NT2/D1 (cell line): ENCODE measurements at places on chromosomes 4 and X.
A peak's percentile ranks its signal among the peaks of the same experiment; 100 is the strongest.

GRCh38 chrX:150616179-150616862, 47.9 kb downstream of the MTM1 start:
- DNase-seq, result no peak

- no peak for DNase-seq
Measured at GRCh38 chr4:85658766-85659439, 184.0 kb downstream of the ARHGAP24 start.

DNA sequence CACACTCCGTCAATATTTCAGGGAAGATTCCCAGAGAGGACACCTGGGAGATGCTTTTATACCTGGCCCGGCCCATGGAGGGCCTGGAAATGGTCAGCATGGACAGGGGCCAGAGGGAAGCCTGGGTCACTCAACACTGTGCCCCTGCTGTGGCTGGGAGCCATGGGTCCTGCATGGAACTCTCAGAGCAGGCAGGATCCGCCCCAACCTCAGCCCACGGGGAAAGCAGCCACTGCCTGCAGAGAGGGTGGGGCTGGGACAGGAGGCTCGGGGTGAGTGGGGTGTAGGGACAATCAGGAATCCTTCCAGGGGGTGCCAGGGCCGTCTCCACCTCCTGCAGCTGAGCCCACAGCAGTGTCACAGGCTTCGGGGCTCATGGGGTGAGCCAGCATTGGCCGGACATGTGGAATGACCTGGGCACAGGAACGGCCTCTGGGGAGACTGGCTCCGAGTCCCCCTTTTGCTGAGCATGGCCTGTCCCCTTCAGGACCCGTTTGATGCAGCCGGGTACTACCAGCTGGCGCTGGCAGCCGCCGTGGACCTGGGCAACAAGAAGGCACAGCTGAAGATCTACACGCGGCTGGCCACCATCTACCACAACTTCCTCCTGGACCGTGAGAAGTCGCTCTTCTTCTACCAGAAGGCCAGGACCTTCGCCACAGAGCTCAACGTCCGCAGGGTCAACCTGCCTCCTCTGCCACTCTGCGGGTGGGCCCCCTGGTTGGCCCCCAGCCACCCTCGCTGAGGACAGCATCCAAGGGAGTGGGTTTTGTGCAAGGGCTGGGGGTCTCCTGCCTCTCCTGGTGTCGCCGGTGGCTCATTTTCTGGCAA, 29.1 kb upstream of the HTRA3 start:
- DNase-seq, result no peak

- no peak for DNase-seq
Measured at GRCh38 chrX:112636288-112636687, 43.5 kb downstream of the LHFPL1 start.

- DNase-seq, result no peak
Measured at GRCh38 chr4:78863254-78863869, 75.9 kb downstream of the PAQR3 start.

GRCh38 chr4:17578482-17578891, 1.5 kb downstream of the LAP3 start:
- DNase-seq, result no peak

- DNase-seq, result no peak
Measured at GRCh38 chr4:37604461-37604860, 81.7 kb downstream of the RELL1 start.

DNA sequence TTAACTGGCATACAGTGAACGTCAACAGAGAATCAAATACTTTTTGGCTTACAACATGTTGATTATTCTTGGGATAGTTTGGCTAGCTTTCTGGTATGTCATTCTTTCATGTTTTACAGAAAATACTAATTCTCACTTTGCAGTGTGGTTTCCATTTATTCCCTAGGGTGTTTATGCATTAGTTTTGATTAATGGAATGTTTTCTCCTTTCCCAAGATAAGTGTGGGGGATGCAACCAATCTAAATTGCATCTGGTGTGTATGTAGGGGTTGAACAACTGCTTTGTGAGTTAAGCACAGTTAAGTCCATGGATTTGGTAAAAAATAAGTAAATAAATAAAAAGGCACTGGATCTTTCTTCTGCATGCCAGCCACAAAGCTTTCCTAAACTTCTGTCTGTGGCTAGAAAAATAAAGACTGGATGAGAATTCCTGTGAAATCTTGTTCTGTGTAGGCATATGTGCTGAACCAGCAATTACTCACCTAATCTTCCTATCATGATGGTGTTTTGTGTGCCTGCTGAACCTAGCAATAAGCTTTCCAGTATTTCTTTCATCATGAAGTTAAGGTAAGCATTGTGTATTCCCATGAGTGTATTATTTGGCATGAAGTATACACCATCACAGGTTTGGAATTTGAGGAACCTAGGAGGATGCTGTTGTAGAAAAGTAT, 50.6 kb upstream of the TENM3 start:
- DNase-seq, result no peak

- no peak for DNase-seq
Measured at GRCh38 chr4:7726665-7727413, 212.8 kb downstream of the AFAP1 start.

DNA sequence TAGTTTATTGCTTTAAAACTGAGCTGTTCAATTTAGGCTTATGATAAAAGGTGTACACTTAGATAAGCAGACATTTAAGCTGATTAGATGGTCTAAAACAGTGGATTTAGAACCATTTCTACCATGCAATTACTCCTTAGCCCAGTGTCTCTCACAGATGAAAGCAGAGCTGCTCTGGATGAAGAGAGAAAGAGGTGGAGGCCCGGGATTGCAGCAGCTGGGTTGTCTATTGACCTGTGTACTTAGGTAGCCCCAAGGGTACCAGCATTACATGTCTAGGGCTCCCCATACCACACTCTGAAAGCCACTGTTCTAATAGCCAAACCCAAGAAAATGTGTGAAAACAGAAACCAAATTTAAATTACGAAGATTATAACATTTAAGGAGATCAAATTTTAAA, 86.0 kb upstream of the GIMD1 start:
- no peak for DNase-seq

- DNase-seq, result no peak
Measured at GRCh38 chrX:40360557-40360956, 220.2 kb upstream of the ATP6AP2 start.

GRCh38 chrX:134520860-134521390, 61.0 kb downstream of the HPRT1 start:
- peak; percentile 39 for DNase-seq

DNA sequence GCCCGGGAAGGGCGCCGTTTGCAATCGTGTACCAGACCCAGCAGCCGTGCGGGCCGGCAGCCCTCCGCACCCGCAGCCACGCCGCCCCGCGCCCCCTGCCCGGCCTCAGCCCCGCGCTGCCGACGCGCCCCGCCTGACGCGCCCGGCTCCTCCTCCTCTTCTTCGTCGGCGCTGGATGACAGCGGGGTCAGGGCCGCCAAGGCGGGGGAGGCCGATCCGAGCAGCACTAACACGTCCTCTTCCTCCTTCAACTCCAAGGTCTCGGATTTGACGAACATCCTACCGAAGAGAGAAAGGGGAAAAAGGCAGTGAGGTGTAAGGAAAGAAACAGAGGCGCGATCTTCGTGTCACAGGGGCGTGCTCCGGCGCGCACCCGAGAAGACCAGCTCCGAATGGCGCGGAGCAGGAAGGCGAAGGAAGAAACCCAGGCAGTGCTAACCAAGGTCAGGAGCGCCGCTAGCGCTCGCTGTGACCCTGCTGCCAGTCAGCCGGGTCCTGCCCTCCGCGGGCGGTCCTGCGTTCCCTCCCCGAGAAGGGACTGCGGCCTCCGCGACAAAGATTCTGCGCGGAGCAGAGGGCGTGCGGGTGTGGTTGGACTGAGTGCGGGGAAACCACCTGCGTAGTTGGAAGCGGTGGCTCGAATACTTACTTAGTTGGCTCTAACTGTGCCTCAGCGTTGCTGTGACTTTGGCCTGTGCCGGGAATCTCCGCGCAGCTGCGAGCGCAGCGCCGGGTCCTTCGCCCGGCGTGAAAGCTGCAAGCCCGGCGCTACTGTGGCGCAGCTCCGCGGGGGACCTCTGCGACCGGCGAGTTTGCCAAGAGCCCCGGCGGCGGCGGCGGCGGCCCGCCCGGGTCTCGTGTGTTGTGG, 548 bp downstream of the NEUROG2 start:
- DNase-seq, result no peak

DNA sequence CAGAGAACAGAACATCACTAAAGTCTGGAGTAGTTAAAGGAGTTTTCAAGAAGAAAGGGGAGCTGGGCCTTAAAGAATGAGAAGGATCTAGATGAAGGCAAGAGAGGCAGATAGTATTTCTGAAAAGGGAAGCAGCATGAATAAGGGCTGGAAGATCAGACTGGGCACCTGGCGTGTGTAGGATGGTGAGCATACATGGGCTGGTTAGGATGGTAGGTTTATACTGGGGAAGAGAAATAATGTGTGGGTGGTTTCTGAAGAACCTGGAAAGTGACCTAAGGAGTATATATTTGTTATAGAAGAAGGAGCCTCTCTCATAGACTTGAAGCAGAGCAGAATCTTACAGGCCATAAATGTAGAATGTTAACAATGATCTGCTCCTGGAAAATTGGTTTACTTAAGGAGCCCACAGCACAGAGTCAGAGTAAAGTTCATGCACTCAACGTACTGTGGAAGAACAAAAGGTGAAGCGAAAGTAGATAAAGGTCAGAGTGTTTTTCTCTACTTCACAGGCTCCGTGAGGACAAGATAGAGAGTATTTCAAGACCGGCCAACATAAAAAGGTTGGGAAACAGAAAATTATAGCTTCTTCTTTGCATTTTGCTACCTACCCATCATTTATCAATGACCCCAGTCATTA, 35.8 kb downstream of the MBNL3 start:
- no peak for DNase-seq

DNA sequence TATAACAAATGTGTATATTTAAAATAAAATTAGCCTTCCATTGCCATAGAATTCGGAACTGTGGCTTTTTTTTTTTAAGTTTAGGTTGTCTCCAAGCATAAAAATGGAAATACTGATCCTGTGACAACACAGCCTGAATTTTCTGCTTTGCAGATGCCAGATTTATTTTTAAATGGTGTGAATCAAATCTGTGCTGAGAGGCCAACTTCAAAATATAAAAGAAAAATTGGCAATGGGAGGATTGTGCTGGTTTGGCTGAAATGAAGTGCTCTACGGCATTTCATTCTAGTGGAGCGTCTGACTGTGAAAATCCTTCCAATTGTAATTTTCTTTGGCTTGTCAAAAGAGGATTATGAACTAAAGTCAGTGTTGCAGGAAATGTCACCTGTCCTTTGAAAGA, 580.3 kb upstream of the ZFP42 start:
- DNase-seq, result no peak

DNA sequence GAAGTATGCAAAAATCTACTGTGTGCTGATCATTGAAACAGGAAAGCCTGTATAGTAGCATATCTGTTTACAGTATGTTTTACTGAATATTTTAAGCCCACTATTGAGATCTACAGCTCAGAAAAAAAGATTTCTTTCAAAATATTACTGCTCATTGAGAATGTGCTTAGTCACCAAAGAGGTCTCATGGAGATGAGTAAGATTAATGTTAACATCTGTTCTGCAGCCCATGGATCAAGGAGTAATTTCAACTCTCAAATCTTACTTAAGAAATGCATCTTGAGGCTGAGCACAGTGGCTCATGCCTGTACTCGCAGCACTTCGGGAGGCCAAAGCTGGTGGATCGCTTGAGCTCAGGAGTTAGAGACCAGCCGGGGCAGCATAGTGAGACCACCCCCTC, 3.3 kb downstream of the RNF4 start:
- DNase-seq, result no peak

- DNase-seq, result peak; percentile 16
Measured at GRCh38 chrX:128518508-128518907, 466.3 kb upstream of the ACTRT1 start.

DNA sequence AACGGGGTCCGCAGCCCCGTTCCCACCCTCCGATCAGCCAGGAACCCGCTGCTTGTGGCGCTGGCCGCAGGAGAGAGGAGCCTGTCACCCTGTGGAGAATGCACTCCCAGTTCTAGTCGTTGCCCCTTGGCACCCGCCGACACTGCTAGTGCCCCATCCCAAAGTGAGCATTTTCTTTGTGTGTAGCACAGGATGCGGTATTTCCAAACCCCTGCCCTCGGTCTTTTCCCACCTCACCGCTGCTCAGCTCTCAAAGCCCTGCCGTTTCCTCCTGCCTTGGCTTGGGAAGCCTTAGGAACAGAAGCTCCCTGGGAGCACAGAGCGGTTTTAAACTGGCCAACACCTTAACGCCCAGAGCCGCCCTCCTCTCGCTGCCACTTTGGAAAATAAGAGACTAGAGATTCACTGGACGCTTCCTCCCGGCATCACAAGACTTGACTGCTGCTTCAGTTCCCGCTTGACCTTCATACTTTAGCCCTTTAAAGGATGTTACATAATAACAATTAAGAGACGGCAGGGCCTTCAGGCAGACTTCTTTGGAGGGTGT, 772 bp downstream of the CYP4V2 start:
- no peak for DNase-seq

DNA sequence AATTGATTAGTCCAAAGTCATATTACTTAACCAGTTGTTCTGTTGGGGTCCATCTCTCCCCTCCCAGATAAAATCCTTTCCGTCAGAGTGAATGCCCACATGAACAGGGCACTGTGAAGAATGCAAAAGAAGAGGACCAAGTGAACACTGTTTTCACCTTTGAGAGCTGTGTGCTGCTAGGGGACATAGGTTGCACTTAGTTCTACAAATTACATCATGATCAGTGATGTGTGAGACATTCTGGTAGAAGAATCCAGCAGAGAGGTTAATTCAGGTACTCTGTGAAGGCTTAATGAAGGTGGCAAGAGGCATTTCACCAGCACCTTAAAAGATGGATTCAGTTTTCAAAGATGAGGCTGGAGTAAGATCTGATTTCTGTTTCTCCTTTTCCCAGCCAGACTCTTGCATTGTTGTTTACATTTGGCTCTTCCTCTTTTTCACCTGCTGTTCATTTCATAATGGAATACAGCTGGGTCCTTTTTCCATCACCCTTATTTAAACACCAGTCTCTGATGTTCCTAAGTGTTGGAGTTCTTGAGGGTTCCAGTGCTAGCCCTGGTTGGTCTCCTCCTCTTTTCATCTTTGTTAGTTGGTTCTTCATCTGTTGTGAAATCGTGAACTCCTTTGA, 10.9 kb downstream of the GAB1 start:
- no peak for DNase-seq

DNA sequence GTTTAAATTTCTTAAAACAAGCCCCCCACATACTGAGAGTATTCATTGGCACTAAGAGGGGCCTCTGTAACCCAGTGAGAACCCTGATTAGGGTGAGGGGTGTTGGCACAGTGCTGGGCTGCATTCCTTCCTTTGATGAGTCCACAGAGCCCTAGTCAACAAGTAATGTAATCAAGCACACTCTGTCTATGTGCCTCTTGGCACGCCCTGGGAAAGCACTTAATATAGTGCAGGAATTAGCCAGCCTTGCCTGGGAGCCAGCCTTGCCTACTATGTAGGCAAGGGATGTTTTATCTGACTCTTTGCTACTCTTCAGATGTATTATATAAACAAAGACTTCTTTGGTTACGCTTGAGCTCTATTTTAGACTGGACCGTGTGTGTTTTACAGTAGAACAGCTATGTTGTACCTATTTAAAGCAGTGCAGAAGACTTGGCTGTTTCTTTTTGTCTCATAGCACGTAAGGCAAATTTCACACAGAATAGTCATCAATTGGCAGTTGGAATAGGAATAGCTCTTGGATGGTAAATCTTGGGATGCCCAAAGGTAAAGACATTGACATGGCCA, 64.3 kb downstream of the FRAS1 start:
- no peak for DNase-seq
